Fibroblast of lung (primary cell): ENCODE measurements at places on chromosomes 7 and 10. TPM values are rescaled to one million over a fixed set of nuclear protein-coding genes. Genes with fewer than 3 reads are reported as not detected.

Gene WNT8B
- not detected in 2 replicates for total RNA-seq

Gene FAM25G
- not detected in 2 replicates for total RNA-seq

Gene TSPAN14
- total RNA-seq = 5.6 and 12.1 TPM in 2 replicates

Gene LEP
- 0.26 and 2.8 TPM in 2 replicates for total RNA-seq

Gene CRHR2
- total RNA-seq = not detected in 2 replicates

Gene ZNF679
- total RNA-seq = not detected in 2 replicates

Gene PROSER2
- total RNA-seq = 1.8 and 2.6 TPM in 2 replicates

Gene PRSS37
- total RNA-seq = not detected in 2 replicates

Gene PPP1R3A
- total RNA-seq = not detected in 2 replicates

Gene ANKRD30A
- not detected in 2 replicates for total RNA-seq

Gene VAX1
- not detected in 2 replicates for total RNA-seq

Gene HABP2
- total RNA-seq = not detected in 2 replicates

Gene ZNF365
- total RNA-seq = 2.8 and 5.8 TPM in 2 replicates

Gene GARIN1A
- total RNA-seq = 0.51 and 1.5 TPM in 2 replicates

Gene PNLIPRP2
- not detected in 2 replicates for total RNA-seq

Gene C10orf67
- total RNA-seq = under 0.01 TPM in 2 replicates

Gene ACTR3C
- 0.50 and 2.6 TPM in 2 replicates for total RNA-seq

Gene SAP25
- total RNA-seq = not detected in 2 replicates

Gene GNGT1
- not detected in 2 replicates for total RNA-seq

Gene NRAP
- not detected in 2 replicates for total RNA-seq

Gene ACTL6B
- total RNA-seq = not detected in 2 replicates

Gene FAM170B
- not detected in 2 replicates for total RNA-seq

Gene NUP205
- 31.3 and 36.7 TPM in 2 replicates for total RNA-seq

Gene NUB1
- 42.9 and 44.4 TPM in 2 replicates for total RNA-seq

Gene TCAF2
- 1.3 and 1.5 TPM in 2 replicates for total RNA-seq

Gene OR2A42
- under 0.01 TPM in 1 of 2 replicates, not detected in the other for total RNA-seq
